Activated CD4-positive, alpha-beta memory T cell treated with anti-CD3 and anti-CD28 coated beads, Interleukin-2, amount 10 ng/mL, durations not matched to agents 7 days and 5 days (primary cell): ENCODE measurements at places on chromosomes 5 and 9. TPM values are rescaled to one million over a fixed set of nuclear protein-coding genes. Genes with fewer than 3 reads are reported as not detected.

DNA sequence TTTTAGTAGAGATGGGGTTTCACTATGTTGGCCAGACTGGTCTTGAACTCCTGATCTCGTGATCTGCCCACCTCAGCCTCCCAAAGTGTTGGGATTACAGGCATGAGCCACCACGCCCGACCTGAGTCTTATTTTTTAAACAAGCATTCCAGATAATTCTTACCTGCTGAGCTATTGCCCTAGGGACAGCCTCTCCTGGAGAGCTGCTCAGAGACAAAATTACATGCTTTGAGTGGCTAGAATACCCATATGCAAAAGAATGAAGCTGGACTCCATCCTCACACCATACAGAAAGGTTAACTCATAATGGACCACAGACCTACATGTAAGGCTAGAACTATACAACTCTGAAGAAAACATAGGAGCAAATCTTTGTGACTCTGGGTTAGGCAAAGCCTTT, 41.6 kb downstream of the GTF3C4 start:
- DNase-seq: no peak

- DNase-seq: no peak
Observed at GRCh38 chr9:94960964-94961363, 234.5 kb downstream of the AOPEP start.

The PHF24 gene
- not detected for total RNA-seq

DNA sequence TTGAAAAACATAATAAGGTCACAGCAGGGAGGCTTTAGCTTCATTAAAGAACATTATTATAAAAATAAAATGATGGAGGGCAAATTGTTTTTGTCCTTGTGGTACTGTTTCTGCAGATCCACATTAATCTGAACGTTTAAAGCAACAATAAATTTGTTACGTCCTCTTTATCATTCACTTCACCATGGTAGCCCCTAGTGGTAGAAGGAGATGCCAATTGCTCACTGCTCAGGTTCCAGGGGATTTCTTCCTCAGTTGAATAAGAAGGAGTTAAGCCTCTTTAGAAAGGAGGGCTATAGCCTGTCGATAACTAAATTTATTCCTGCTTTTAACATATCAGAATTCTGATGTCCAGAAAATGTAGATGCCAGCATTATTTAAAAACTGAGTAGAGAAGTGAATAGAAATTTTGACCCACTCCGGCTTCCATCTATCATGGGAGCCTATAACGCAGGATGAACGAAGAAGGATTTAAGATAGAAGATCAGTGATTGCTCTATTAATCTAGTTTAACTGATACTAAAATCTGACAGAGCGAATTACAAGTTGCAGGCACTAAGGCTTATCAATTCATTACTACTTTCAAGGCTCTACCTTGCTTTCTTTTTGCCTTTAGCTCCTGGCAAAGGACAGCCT, 692.3 kb downstream of the PTPRD start:
- no peak for DNase-seq

DNA sequence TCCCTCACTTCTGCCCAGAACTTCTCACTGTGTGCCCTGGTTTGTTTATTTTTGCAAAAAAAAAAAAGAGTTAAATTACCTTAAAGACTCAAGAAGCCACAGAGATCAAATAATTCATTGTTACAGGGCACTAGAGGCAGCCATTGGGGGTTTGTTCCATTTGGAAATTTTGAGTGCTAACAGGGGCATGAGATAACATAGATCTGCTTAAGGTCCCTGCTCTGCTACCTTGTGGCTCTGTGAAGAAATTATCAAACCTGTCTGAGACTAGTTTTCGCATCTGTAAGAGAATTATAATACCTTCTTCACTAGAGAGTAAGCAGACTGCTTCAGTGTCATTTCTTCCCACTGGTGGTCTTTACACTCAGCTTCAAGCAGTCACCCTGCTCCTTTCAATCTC, 394 bp downstream of the TLR4 start:
- no peak for DNase-seq

- DNase-seq: no peak
Observed at GRCh38 chr5:172442592-172442991, 11.7 kb downstream of the SH3PXD2B start.

The FOXE1 gene
- total RNA-seq: not detected

- no peak for DNase-seq
Observed at GRCh38 chr5:145991044-145991575, 54.7 kb downstream of the SH3RF2 start.

- DNase-seq: no peak
Observed at GRCh38 chr9:4489919-4490704, at the start of gene SLC1A1. Gene SLC1A1, plus strand, starts transcription at chr9:4490468. Its CDS starts 212 bp downstream, at chr9:4490680.

The LCN2 gene
- total RNA-seq: not detected

DNA sequence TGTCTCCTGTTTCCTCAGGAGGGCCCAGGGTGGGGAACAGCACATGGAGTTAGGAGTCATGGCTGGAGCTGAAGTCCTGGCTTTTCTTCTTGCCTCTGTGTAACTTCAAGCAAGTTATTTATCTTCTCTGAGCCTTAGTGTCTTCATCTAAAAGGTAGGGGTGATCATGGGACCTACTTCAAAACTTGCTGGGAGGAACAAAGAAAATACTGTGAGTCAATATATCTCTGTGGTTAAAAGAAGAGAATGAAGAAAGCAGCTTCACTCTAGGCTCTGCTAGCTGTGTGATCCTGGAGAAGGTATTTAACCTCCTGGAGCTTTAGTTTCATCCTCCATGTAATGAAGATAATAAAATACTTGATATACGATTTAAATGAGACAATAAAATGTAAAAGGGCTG, 26.5 kb downstream of the AFAP1L1 start:
- DNase-seq: no peak

GRCh38 chr9:36063804-36064447, 27.2 kb downstream of the RECK start:
- DNase-seq: no peak

The ADAMTS19 gene
- total RNA-seq: not detected

GRCh38 chr5:175617447-175617846, 40.4 kb upstream of the HRH2 start:
- no peak for DNase-seq

The GPSM1 gene
- 6.5 TPM for total RNA-seq

The PROB1 gene
- total RNA-seq: 5.5 TPM

GRCh38 chr9:121658166-121658565, 6.7 kb downstream of the DAB2IP start:
- DNase-seq: no peak

DNA sequence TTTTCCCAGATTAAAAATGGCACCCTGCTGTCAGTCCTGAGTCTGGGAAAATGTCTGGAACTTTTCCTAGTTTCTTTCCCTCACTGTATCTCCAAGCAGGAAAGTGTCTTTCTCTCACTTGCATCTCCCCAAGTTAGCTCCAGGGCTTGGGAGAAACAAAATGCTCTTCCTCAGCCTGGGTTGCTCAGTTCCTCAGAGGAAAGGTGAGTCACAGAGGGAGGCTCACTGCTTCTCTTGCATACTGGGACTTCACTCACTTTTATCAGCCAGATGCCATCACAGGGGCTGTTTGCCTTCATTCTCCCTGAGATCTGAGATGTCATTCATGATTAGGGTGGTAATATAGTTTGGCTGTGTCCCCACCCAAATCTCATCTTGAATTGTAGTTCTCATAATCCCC, 519.9 kb downstream of the SEMA5A start:
- DNase-seq: no peak

The SKP2 gene
- total RNA-seq: 33.1 TPM

The TLX3 gene
- total RNA-seq: not detected

GRCh38 chr9:121671612-121672155, 20.2 kb downstream of the DAB2IP start:
- no peak for DNase-seq

DNA sequence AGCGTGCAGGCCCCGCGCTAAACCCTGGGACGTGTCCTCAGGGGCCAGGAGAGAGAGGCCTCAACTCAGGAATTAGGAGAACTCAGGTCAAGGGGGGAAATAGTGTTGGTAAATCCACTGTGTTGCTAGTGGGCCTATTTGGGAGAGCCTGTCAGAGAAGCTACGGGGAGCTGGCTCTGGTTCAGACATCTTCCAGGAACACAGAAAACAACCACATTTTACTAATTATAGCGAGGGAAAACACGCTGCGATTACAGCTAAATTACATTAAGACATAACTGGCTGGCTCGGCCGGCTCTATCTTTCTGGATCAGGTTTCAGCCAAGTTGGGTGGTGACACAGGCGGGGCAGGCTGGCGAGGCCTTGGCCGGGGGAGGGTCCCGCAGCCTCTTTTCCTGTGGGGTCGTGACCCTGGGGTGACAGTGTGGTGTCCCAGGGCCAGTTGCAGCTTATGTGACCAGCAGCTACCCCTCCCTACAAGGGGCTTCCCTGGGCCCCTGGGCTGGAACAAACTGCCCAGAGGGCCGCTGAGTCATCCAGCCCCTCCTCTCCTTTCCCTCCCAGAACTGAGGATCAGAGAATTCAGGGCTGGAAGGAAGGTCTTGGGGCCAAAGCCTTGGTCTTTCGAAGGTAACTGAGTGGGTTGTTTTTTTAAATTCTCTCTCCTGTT, 75.1 kb downstream of the FGF18 start:
- DNase-seq: no peak

- no peak for DNase-seq
Observed at GRCh38 chr9:95137587-95138145, 179.8 kb downstream of the FANCC start.

DNA sequence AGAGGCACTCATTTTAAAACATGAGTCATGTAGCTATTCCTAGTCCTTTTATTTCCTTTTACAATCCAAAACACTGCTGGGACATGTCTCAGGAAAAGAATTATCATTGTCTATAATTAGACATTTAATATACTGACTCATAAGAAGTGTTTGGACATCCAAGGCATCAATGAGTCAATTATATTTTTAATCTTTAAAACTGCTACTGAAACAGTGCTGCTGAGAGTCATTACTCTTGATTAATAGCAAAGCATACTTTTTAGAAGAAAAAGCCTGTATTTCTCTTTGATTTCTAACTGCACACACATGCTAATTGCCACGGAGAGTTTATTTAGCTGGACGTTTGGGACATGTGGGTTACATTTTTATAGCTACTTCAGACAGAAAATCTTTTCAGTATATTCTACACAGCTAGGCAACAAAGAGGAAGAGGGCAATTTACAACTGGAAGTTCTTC, 1249.0 kb upstream of the CDH18 start:
- no peak for DNase-seq

The PCDHGB2 gene
- total RNA-seq: 0.18 TPM

- peak; percentile 50 for DNase-seq
Observed at GRCh38 chr5:172837640-172838039, 3.6 kb downstream of the ERGIC1 start.

- no peak for DNase-seq
Observed at GRCh38 chr9:121935739-121936138, 157.4 kb downstream of the TTLL11 start.

The CSF1R gene
- not detected for total RNA-seq

- no peak for DNase-seq
Observed at GRCh38 chr9:77251050-77251449, 73.7 kb downstream of the VPS13A start.

- no peak for DNase-seq
Observed at GRCh38 chr9:79046401-79046800, 525.4 kb upstream of the TLE4 start.

The PCDHB7 gene
- total RNA-seq: not detected

The FAXDC2 gene
- not detected for total RNA-seq

DNA sequence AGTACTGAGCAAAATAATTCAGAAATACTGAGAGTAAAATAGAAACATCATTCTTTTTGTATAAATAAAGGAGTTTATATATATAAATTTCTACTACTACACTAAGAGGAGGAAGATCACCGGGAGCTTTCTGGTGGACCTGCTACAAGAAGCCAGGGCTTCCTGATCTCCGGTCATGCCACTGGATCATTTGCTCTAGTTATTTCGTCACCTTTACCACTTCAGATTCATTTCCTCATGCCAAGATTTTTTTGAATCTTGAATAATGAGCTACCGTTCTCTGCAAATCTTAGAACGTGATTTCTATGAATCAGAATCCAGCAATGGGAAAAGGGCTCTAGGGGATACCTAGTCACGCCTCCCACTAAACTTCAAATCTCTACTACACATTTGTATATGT, 51.9 kb upstream of the TBC1D9B start:
- no peak for DNase-seq

GRCh38 chr9:112527959-112528358, 41.3 kb downstream of the KIAA1958 start:
- no peak for DNase-seq

The PCDHGB4 gene
- total RNA-seq: not detected

The BRINP1 gene
- not detected for total RNA-seq

GRCh38 chr5:145479271-145479670, 355.9 kb downstream of the PRELID2 start:
- no peak for DNase-seq

- DNase-seq: no peak
Observed at GRCh38 chr5:179269781-179270543, 75.3 kb downstream of the ADAMTS2 start.

DNA sequence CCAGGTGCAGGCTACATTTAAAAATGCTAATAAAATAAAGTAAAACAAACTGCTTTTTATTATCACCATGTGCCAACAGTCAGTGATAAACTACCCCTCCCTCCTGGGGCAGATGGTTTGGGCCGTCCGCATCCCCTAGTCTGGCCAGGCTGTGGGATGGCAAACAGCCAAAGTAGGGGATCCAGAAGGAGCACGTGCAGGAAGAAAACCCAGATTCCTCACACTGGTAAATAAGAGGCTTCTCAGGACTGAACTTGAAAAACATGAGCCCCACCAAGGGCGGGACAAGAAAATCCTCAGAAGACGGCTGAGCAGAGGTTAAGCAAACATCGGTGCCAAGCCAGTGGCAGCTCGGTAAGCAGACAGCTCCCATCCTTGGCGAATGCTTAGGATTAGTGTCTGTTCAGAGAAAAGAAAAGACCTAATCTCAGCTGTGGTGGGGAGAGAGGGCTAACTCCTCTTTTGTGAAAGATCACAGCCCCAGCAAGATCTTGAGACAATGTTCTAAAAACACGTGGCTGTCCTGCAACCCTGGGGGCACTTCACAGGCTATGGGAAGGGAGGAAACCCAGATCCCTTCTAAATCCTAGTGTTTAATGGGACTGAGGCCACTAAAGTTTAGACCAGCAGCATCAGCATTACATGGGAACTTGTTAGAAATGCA, 46.5 kb upstream of the GDNF start:
- no peak for DNase-seq

GRCh38 chr5:3278643-3279042, 317.0 kb upstream of the IRX1 start:
- DNase-seq: no peak

The NR4A3 gene
- 3.2 TPM for total RNA-seq

DNA sequence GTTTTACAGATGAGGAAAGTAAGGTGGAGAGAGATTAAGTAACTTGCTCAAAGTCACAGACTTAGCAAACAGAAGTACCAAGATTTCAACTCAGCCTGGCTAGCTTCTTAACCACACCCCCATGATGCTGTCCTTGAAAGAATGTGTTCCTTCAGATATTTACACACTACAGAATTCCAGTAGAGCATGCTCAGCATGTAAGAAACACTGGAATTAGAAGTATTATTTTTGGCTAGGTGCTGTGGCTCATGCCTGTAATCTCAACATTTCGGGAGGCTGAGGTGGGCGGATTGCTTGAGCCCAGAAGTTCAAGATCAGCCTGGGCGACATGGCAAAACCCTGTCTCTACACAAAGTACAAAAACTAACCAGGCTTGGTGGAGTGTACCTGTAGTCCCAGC, 142.4 kb downstream of the EDIL3 start:
- DNase-seq: no peak

The IFNE gene
- not detected for total RNA-seq
